ENCODE measurements at places on chromosomes 11 and 22.
A peak's percentile ranks its signal among the peaks of the same experiment; 100 is the strongest.

DNA sequence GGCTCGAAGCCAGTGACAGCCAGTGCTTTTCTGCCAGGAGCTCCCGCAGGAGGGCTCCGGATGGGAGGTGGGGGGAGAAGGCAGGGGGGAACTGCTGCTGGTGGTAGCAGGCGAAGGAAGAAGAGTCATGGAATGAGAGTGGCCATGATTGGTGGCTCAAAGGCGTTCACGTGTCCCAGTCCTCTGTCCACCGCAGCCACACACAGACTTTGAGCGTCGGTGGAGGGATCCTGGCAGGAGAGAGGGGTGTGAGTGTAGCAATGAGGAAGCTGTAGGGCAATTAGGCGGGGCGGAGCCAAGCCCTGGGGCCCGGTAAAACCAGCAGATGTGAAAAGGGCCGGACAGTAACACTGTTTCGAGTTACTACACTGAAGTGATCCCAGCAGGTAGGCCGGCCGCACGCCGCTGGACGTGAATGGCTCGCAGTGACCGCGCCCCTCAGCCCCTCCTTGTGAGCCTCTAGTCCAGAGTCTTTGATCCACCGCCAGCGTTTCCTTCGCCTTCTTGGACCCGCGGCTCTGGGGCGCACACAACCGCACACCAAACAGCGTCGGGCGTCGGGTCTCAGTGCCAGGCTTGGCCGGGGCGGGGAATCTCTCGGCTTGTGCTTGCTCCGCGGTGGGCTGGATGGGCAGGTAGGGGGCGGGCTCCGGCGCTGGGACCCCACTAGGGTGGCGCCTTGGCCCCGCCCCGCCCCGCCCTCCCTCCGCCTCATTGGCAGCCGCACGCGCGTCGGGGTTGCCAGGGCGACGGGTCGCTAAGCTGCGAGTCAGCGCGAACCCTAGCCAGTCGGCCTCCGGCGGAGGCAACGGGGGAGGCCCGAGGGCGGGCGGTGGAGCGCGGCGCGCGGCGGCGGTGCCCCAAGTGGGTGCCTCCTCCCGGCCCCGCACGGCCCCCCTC lies at the start of gene LRRC10B:
LRRC10B (plus strand) TSS at position 788 of the 900 bp plus-strand sequence. CDS start 250 bp downstream, outside the sequence.
- DNase-seq, result no peak

DNA sequence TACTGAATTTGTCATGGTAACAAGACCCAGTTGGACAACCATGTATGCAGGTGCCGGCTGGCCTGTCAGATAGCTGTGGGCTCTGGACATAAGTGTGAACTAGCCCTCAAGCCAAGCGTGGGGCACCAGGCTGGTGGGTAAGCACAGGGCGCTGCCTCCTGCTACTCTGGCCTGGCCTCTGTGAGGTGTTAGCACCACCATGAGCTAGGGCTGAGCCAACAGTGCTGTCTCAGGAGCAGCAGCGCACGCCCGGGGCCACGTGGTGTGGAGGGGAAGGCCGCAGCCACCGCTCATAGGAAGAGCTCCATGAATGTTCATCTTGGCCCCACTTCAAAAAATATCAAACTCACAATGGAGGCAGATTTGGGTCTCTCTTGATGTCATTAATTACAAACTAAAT lies 35.3 kb upstream of the GNB1L start:
- no peak for DNase-seq

- DNase-seq, result no peak
These were observed 1.4 kb upstream of the C11orf24 start for GRCh38 chr11:68273026-68273738.

- DNase-seq, result peak; percentile 79
These were observed 69.2 kb downstream of the CD82 start for GRCh38 chr11:44634401-44635281.

DNA sequence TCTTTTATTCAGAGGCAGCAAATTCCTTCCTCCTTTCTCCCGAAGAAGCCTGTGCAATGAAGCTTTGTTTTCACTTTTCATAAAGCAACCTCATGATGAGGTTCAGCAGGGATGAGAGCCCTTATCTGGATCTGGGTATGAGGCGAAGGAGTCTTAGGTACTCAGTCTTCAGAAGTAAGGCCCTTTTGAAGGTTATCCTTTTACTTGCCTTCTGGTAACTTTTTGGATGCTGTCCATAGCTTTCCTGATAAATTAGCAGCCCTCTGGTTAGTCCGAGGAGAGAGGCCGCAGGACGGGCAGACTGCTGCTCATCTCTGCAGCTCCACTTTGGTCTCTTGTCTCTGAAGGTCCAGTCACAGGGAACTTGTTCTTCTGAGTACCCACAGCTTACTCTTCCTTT lies 1.1 kb downstream of the TRIM22 start:
- no peak for DNase-seq

DNA sequence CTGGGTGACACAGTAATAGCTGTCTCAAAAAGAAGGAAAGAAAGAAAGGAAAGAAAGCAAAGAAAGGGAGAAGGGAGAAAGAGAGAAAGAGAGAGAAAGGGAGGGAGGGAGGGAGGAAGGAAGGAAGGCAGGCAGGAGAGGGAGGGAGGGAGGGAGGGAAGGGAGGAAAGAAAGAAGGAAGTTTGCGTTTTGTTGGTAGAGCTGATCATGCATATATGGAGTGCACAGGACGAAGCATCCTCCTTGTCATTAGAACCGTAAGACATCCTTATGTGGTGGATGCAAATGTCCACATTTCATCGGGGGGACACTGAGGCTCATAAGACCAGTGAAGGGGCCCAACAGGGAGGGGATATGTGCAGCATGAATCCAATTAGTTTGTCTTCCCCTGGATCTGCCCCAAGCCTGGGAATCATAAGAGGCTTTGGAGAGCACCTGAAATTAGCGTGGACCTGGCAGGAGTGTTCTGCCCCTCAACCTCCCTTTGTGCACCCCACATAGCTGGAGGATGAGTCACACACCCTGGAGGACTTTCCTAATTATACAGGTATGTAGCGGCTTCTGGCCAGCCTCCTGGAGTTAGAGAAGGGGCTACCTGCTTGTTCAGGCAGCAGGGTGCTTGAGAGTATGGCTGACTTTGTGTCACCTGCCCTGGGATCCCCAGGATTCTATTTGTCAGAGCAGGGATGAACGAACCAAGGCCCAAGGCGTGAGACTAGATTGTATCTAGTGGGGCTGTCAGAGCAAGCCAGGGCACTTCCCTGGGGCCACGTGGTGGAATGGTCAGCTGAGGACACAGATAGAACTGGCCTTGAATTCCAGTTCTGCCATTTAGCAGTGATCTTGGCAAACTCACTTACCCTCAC lies 119.7 kb upstream of the CD82 start:
- no peak for DNase-seq

DNA sequence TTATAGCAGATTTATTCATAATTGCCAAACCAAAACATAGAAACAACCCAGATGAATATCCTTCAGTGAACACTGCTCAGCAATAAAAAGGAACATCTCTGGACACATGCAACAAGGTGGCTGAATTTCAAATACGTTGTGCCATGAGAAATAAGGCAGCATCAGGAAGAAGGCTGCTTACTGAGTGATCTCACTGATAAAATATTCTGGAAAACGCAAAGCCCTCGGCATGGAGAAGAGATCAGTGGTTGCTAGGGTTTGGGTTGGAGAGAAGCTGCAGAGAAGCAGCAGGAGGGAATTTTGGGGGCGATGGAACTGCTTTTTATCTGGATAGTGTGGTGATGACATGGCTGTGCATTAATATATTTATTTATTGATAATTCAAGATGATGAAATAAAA lies 11.0 kb upstream of the SHANK2 start:
- DNase-seq, result no peak

GRCh38 chr22:47335460-47335859 lies 573.0 kb downstream of the TBC1D22A start:
- no peak for DNase-seq

- no peak for DNase-seq
These were observed 13.6 kb downstream of the PLA2G6 start for GRCh38 chr22:38167988-38168407.

GRCh38 chr22:33274214-33275072 lies 216.3 kb upstream of the SYN3 start:
- DNase-seq, result no peak

DNA sequence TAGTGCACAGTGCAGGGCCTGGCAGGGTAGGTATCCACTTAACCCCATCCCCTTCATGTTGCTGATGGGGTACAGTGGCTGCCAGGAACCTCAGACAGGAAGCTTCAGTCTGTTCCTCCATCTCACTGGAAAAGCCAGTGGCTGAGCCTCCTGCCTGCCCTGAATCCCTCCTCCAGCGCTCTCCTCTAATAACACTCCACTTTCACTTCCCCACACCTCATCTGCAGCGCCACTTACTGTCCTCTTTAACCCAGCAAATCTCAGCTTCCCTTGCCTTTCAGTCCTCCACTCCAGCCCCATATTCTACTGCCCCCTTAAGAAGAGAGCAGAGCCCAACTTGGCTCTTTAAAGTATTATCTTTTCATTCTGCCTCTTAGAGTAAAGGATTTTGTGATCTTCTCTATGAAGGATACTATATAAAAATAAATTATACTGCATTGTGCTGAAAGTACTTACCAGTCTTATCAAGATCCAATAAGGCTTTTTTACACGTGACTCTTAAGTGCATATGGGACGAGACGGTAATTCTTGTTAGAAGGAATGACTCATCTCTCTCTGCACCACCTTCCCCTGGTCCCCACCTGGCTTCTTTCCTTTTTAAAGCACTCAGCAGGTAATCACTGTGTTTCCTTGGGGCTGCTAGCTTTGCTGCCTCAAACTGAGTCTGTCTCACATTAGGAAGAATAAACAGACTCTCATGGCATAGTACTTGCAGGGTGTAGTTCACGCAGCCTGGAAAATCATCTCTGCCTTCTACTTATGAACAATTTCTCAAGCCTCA lies 238.0 kb upstream of the NARS2 start:
- DNase-seq, result no peak

GRCh38 chr11:126832387-126832786 lies 168.2 kb downstream of the KIRREL3 start:
- no peak for DNase-seq

DNA sequence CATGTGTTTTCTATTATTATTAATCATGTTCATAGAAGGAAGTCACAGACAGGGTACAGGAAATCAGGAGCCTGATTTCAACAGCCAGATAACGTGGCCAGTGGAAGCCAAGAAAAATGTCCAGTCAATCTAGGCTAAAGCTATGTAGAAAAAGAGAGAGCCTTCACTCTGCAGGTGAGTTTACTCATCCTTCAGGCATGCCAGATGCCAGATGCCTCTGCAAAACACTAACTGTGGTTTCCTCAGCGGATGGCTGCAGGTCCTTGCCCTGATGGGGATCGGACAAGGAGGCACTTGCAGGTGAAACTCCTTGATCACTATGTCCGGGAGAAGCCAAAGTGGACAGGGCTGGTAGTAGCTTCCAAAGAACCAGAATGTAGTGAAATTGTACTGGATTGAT lies 962.3 kb upstream of the RAG2 start:
- no peak for DNase-seq

GRCh38 chr11:12489246-12489772 lies 111.9 kb downstream of the PARVA start:
- no peak for DNase-seq

GRCh38 chr22:24406322-24407277 lies 20.8 kb upstream of the ADORA2A start:
- DNase-seq, result no peak

DNA sequence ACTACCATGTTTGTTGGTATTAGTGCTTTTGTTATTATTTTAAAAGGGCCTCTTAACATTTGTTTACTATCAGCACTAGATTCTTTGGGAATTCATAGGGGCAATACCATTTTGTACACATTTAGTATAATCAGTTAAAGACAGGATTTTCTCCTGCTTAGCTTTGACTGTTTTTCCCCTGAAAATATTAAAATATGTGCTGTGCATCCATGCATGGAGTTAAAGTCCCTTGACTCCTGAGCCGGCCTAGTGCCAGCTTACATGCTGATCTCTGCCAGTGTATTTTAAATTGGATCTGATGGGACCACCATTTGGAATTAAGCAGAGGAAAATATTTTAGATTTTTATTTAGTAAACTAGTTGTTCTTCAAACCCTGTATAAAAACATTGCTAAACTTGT lies 161.4 kb downstream of the METTL15 start:
- no peak for DNase-seq

DNA sequence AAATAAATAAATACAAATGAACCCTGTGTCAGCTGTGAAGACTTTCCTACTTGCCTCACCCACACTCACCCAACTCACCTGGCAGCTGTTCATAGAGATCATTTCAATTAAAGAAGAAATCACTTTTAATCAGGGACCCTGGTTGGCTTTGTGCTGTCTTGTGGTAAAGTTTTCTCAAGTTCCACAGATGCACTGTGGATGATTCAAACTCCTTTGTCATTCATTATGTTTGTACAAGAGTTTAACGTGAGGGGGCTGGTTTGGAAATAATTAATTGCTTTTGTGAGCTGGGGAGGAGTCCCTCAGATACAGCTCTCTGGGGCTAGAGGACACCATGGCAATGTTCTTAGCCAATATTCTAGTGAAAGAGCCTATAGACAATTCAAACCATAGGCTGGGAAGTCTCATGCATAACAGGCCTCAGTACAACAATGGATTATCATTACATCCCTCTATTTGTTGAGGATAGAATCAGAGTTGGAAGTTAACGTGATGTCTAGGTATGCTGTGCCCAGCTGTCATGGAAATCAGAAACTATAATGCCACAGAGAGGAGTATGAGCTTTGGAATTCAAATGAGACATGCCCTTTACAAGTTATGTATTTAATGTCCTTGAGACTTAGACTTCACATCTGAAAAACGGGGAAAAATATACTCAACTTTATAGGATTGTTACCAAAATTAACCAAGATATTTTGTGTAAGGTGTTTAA lies 698.5 kb downstream of the KCNA4 start:
- no peak for DNase-seq

DNA sequence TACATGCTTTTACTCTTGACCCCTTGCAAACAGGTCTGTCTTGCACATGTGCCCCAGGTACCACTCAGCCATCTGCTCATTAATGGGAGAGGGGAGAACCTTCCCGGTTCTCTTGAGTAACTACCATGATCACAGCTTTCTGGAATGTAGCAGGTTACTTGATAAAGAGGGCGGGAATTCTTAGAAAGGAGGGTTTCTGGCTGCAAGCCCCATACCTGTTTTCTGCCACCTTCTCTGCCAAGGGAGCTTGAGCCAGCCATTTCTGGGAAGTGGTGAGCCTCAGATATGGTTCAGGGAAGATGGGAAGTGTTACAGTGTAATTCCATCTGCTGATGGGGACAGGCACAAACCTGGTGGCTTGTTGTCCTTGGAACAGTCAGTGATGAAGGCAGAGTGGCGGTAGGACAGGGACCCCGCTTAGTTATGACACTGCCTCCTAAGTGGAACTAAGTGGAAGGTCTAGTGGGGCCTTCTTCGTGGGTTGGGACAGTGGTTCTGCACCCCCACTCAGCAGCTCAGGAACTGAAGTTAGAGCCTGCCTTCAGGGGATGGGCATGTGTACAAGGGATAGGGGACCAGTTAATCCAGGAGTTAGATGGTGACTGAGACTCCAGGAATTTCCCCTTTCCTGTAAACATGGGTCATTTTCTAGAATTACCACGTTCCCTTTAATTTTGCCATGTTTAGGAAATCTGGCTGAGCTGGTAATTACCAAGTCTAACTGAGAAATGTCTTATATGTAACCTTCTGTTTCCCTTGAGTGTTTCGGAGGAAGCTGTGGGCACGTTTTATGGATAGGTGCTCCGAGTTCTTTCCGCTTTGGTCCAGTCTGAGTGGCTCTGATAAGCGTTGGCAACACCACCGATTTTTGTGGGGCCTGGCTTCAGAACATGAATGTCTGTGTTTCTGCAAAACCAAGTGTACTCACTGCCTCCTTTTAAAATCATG lies 35.3 kb downstream of the BCR start:
- no peak for DNase-seq

- DNase-seq, result no peak
These were observed 86.4 kb downstream of the PIWIL4 start for GRCh38 chr11:94653561-94653960.

- DNase-seq, result no peak
These were observed 82.7 kb downstream of the PGR start for GRCh38 chr11:101046947-101047346.

- no peak for DNase-seq
These were observed 66.9 kb downstream of the ABTB2 start for GRCh38 chr11:34290926-34291325.
